ENCODE measurements at places on chromosomes 3 and 15.
A peak's percentile ranks its signal among the peaks of the same experiment; 100 is the strongest.

GRCh38 chr3:195139091-195139875 lies 131.7 kb downstream of the XXYLT1 start:
- H3K27ac ChIP-seq: no peak overlapping the region
- H3K4me1 ChIP-seq: no peaks in the 10 kb centered on the region
- H3K4me3 ChIP-seq: no peak overlapping the region
- H3K27me3 ChIP-seq: no peaks in the 10 kb centered on the region
- no peak for DNase-seq
- H3K36me3 ChIP-seq: peaks cover 12% of the 10 kb centered on the region

DNA sequence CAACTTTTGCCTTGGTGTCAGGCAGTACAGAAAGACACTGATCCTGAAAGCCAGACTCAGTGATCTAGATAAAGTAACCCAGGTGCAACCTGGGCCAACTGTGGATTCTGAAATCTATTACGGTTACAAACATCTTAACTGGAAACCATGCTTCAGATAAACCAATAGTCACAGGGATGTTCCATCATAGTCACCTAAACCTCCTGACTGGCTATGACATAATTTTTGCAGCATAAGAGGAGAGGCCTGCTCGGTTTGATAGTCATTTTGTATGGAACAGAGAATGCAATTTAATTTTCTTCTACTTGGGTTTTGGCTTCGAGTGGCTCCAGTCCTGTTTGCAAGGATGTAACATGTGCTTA lies 3.7 kb downstream of the SLCO3A1 start:
- no peaks in the 10 kb centered on the region for H3K36me3 ChIP-seq
- peak overlapping the region; percentile 47 for H3K27ac ChIP-seq
- H3K4me1 ChIP-seq: peaks cover 76% of the 10 kb centered on the region
- peaks cover 5% of the 10 kb centered on the region for H3K27me3 ChIP-seq

- H3K4me1 ChIP-seq: no peaks in the 10 kb centered on the region
- no peak overlapping the region for H3K4me3 ChIP-seq
- no peak for DNase-seq
- H3K27me3 ChIP-seq: peaks cover 2% of the 10 kb centered on the region
- no peaks in the 10 kb centered on the region for H3K36me3 ChIP-seq
These were observed 90.7 kb downstream of the COL6A6 start for GRCh38 chr3:130607553-130608154.

- H3K4me3 ChIP-seq: no peak overlapping the region
- no peaks in the 10 kb centered on the region for H3K27me3 ChIP-seq
- H3K27ac ChIP-seq: no peak overlapping the region
These were observed 312.1 kb upstream of the TGFBR2 start for GRCh38 chr3:30294241-30294667.

- H3K4me3 ChIP-seq: no peak overlapping the region
- peaks cover 9% of the 10 kb centered on the region for H3K4me1 ChIP-seq
- H3K27ac ChIP-seq: no peak overlapping the region
- no peaks in the 10 kb centered on the region for H3K27me3 ChIP-seq
- no peaks in the 10 kb centered on the region for H3K36me3 ChIP-seq
These were observed 234.5 kb upstream of the GAP43 start for GRCh38 chr3:115388811-115389210.

- H3K27me3 ChIP-seq: no peaks in the 10 kb centered on the region
- H3K4me3 ChIP-seq: no peak overlapping the region
- DNase-seq: no peak
- no peaks in the 10 kb centered on the region for H3K4me1 ChIP-seq
- H3K36me3 ChIP-seq: no peaks in the 10 kb centered on the region
These were observed 2.3 kb downstream of the GRIP2 start for GRCh38 chr3:14537590-14538450.

DNA sequence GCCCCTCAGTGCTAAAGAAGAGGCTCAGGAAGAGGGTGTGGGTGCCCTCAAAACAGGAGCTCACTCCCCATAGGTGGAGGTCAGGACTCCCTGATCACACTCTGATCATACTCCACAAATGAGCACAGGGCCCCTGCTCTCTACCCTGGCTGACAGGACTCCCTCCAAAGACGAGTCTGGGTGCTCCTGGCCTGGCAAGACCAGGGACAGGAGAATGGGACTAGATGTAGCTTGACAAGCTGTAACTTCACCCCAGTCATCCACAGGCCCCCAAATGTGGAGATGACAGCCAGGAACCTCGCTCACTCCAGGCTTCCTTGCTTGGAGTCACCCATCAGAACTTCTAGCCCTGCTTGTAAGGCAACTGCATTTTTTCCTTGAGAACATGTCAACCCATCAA lies 11.1 kb downstream of the SCN5A start:
- H3K4me1 ChIP-seq: no peaks in the 10 kb centered on the region
- H3K36me3 ChIP-seq: no peaks in the 10 kb centered on the region
- DNase-seq: no peak

DNA sequence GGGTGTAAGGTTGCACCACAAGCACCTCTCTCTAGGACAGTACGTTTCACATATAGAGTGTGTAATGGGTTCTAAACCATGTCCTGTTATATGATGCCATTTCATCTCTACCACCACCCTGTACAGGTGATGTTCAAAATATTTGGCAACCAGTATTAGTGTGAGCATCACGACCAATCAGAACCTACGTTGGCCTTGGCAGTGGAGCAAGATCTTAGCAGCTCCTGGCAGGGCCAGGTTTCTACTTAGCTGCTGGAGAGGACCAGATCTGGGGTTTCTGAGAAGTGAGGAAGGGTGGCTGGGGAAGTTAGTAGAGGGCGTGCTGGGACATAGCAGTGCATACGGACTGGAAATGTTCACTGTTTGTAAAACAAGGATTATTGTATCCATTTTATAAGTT lies 23.1 kb upstream of the MITF start:
- no peak overlapping the region for H3K4me3 ChIP-seq
- DNase-seq: no peak
- H3K4me1 ChIP-seq: no peaks in the 10 kb centered on the region

DNA sequence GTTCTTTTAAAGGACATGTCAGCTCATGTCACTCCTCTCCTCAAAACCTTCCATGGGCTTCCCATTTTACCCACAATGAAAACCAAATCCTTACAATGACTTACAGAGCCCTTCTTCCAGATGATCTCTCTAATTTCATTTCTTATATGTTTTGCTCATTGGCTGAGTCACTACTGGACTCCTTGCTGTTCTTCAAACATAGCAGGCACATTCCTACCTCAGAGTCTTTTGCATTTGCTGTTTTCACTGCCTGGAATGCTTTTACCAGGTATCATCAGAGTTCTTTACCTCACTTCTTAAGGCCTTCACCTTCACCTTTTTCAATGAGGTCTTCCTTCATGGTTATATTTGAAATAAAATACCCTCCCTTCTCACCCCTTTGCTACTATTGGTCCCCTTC lies 57.3 kb downstream of the NECTIN3 start:
- H3K27ac ChIP-seq: no peak overlapping the region
- H3K4me1 ChIP-seq: no peaks in the 10 kb centered on the region
- no peaks in the 10 kb centered on the region for H3K36me3 ChIP-seq
- DNase-seq: no peak

GRCh38 chr3:169264711-169265110 lies 398.8 kb downstream of the MECOM start:
- DNase-seq: no peak
- H3K27ac ChIP-seq: no peak overlapping the region
- no peaks in the 10 kb centered on the region for H3K36me3 ChIP-seq
- H3K27me3 ChIP-seq: peaks cover 2% of the 10 kb centered on the region
- no peaks in the 10 kb centered on the region for H3K4me1 ChIP-seq
- no peak overlapping the region for H3K4me3 ChIP-seq

DNA sequence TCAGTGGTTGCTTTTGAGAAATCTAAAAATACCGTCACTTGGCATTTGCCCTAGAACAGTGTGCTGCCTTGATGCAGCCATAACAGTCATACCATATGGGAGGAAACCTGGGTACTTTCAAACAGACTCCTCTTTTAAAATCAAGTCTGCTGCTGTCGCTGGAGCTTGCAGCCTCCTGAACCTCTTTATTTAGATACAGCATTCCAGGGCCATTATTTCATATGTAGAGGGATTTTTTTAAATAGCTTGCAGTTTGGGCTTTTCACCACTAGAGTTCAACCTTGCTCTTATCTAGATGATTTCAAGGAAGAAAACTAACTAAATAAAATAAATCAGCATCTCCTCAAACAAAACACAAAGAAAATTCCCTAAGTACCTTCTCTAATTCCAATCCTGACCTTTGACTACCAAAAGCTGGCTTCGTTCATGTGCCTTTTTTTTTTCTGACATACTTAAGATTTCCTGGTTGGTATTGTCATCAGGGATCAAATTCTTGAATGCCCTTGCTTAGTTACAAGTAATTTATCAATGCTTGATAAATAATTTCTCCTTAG lies 111.6 kb downstream of the KBTBD8 start:
- no peaks in the 10 kb centered on the region for H3K36me3 ChIP-seq
- no peak for DNase-seq
- peaks cover 7% of the 10 kb centered on the region for H3K27me3 ChIP-seq
- H3K27ac ChIP-seq: no peak overlapping the region
- peaks cover 4% of the 10 kb centered on the region for H3K4me1 ChIP-seq

DNA sequence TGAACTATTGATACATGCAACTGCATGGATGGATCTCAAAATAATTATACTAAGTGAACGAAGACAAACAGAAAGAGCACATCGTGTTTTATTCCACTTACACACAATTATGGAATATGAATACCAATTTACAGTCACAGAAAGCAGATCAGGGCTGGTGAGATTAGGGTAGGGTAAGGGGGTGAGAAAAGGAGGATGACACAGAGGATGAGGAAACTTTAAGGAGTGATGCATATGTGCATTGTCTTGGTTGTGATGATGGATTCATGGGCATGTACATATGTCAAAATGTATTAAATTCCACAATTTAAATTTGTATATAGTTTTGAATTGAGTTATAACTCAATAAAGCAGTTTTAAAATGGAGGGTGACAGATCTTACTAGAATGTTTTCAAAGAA lies 548.9 kb downstream of the PYDC2 start:
- H3K27me3 ChIP-seq: no peaks in the 10 kb centered on the region
- DNase-seq: no peak
- no peak overlapping the region for H3K4me3 ChIP-seq

DNA sequence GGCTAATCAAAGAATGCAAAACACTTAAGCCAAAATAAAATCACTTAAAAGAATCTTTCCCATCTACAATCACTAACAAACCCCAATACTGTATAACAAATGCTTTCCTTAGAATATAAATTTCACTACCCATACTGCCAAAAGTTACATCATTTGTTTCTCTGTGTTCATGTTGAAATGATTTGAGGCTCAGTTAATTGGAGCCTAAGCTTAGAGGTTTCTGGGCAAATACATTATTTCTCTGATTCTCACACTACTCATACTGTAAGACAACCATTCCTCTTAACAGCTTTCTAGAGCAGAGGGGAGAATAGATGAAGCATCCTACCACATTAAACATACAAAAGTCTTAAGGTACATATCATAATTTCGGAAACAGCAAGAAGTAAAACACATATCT lies 2.1 kb downstream of the RIOX2 start:
- no peaks in the 10 kb centered on the region for H3K27me3 ChIP-seq
- H3K4me1 ChIP-seq: peaks cover 60% of the 10 kb centered on the region
- H3K4me3 ChIP-seq: peak overlapping the region; percentile 87
- DNase-seq: no peak

DNA sequence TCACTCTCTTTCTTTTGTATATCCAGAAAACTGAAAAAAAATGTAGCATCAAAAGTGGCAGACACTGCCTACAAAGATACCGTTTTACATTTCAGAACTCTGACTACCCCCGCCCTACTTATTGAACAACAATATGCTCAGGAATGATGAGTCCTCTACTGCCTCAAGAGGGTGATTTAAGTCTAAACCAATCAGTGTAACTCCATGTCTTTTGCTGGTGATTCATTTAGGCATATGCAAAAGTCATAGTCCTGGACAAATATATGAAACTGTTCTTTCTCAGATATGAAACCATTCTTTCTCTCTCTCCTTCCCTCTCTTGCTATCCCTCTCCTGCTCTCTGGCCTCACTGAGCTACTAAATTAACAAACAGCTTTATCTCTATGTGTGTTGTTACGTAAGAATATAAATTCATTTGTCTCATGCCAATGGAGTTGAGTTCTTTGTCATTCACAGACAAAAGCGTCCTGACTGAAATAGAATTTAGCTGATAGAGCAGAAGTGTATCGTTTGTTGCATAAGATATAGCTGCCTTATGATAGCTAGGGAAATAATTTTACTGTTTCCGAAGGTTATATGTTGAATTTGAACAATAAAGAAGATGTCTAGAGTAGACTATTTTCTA lies 133.7 kb upstream of the OSTN start:
- no peaks in the 10 kb centered on the region for H3K4me1 ChIP-seq
- H3K27ac ChIP-seq: no peak overlapping the region
- no peak overlapping the region for H3K4me3 ChIP-seq
- DNase-seq: no peak

DNA sequence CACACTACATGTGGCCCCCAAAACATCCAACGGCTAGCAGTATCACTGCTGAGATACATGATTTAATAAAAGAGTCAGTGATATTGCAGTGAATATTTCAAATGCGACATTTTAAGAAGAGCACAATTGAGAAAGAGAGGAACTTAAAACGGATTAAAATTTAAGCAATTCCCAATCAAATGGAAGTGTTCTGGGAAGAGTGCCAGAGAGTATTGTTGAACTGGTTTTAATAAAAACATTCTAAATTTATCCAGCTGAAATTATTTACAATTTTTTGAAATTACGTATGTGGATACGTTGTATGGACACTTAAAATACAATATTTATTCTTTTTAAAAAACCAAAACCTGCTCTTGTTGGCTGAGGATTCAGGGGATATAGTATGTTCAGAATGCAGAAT lies 117.7 kb downstream of the C3orf38 start:
- H3K36me3 ChIP-seq: no peaks in the 10 kb centered on the region
- H3K4me1 ChIP-seq: no peaks in the 10 kb centered on the region
- DNase-seq: no peak
- H3K27me3 ChIP-seq: no peaks in the 10 kb centered on the region
- no peak overlapping the region for H3K4me3 ChIP-seq

DNA sequence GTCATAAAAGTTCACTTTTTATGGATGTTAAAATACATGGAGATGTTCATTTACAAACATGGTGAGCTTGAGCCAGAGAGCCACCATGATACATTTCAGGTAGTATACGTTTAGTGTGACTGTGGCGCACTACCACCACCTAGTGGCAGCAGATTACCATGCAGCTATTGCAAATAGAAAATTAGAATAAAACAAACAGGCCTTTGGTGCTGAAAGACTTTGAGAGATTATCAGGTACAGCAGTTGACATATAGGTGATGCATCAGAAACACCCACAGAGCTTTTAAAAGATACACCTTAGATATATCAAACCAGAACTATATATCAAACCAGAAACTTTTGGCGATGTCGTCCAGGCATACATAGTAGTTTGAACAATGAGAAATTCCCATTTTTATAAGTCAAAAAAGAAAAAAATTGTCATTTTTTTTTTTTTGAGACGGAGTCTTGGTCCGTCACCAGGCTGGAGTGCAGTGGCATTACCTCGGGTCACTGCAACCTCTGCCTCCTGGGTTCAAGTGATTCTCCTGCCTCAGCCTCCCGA lies 42.0 kb upstream of the ICE2 start:
- DNase-seq: peak; percentile 91
- H3K27ac ChIP-seq: peak overlapping the region; percentile 42
- no peaks in the 10 kb centered on the region for H3K27me3 ChIP-seq

DNA sequence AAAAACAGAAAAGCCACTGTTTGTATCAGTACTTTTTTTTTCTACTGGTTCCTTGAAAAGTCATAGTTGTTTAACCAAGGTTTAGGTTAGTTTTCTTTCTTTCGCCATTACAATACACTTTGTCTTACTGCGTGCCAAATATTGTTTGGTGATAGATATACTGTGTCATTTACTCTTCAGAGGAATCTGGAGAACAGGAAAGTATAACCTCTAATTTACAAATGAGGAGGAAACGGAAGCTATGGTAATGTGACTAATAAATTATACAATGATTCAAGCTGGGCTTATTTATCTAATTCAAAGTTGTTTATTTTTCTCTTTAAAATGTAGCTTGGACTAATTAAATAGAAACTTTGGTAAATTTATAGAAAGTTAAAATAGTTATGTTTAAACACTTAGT lies 96.2 kb upstream of the ROBO2 start:
- H3K4me3 ChIP-seq: no peak overlapping the region
- no peak for DNase-seq
- no peaks in the 10 kb centered on the region for H3K27me3 ChIP-seq
- no peaks in the 10 kb centered on the region for H3K4me1 ChIP-seq
